ENCODE measurements at places on chromosomes 11 and 22.
A peak's percentile ranks its signal among the peaks of the same experiment; 100 is the strongest.

DNA sequence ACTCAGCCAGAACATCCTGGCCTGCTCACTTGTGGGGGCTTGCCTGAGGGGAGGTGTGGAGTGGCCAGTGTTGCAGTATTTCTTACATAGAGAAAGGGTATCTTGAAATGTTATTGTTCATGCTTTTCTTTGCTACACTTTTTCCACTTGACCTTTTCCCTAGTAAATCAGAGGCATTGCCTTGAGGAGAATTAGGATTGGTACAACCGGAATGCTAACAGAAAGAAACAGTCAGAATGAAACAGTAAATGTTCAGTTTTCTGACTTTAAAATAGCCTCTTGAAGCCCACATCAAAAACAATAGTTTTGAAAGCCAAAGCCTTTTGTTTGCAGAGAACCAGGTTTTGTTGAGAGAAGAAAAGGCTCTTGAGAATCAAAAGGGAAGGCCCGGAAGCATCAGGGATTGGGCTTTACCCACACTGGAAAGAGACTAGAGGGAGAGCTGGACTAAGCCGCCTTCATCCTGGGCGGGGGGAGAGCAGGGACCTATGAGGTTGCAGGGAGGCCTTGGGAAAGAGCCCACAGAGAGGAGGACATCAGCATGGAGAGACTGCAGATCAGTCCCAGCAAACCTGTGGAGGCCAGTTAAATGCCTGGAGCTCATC lies 12.4 kb downstream of the ADM start:
- DNase-seq: no peak

GRCh38 chr11:111082664-111083063 lies 162.9 kb upstream of the POU2AF2 start:
- DNase-seq: no peak

DNA sequence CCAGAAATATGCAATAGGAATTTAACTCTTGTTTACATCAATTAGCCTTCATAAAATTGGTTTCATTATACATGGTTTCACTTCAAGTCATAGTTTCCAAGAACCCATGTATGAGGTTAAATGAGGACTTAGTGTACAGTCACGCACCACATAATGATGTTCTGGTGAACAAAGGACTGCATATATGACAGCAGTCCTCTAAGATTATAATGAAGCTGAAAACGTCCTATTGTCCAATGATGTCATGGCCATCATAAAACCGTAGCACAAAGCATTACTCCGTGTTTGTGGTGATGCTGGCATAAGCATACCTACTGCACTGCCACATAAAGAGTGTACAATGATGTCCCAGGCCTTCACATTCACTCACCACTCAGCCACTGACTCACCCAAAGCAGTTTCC lies 31.1 kb downstream of the SMCO4 start:
- DNase-seq: no peak

- no peak for DNase-seq
Measured at GRCh38 chr11:34351051-34351450, 6.8 kb downstream of the ABTB2 start.

GRCh38 chr11:14773755-14774154 lies 118.3 kb downstream of the CYP2R1 start:
- DNase-seq: no peak

DNA sequence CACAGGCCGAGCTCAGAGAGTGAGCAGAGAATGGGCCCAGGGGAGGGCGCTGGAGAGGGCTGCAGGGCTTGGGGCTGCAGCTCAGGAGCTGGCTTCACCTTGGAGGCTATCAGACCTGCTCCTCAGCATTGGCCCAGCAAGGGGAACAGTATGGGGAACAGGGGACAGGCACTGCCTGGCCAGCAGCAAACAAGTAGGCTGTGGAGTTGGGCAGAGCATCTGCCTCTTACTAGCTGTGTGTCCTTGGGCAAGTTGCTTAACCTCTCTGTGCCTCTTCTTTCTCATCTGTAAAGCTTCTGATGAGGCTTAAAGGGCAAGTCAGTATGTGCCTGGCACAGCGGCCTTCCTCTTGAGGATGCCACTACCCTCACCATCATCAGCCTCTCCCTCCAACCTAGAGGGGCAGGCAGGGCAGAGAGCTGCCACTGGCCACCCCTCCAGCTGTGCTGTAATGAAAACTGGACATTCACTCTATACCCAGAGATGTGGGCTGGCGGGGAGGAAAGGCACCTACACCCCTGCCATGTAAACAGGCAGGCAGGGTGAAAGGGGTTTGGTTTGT lies 7.5 kb upstream of the CDKN1C start:
- no peak for DNase-seq

GRCh38 chr11:59102259-59102765 lies 4.7 kb upstream of the FAM111B start:
- DNase-seq: peak; percentile 31

DNA sequence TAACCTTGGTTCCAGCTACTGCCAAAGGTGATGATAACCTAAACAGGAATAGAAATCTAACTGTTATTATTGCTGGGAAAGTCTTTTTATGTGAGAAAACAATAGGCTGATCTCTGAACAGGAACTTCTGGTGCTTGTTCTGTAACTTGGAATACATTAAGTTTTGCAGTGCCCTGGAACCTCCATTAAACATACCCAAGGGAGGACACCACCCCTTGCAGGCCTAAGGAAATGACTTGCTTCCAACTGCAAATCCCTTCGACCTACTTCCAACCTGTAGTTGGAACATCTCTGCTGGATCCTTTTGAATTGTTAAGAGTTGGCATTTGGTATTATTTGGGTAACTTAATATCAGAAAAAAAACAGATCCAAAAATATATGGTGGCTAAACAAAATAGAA lies 188.4 kb upstream of the API5 start:
- DNase-seq: no peak

DNA sequence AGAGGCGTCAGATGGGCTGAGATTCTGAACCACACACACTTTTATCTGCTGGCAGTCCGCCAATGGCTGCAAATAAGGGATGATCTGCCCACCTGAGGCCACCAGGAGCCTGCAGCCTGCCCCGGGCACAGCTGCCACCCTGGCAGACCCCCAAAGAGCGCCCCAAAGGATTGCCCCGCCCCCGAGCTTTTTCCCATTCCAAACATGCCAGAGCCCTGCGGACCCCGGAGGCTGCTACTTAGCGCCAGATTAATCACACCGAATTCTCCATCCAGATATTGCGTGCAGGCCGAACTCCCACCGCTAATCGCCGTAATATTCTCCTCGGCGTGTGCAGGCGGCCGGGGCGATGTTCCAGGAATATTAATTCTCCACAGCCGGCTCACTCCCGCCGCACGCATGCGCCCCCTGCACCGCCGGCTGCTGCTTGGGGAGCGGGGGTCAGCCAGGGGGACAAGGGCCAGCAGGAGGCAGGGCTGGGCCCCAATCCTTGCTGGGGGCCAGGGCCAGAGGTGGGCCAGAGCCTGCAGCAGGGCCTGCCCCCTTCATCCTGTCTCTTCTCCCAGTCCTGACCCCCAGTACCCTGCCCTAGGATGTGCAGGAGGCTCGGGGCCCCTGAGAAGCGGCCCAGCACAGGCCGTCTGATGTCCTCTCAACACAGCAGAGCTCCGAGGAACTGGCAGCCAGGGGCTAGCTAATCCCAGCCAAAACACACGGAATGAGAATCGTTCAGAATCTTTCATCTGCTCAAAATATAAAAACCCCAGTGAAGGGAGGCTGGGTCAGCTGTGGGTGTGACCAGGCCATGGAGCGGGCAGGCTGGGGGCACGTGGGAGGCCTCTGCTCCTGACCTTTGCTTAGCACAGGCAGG lies 19.5 kb upstream of the TCF20 start:
- no peak for DNase-seq

- no peak for DNase-seq
Measured at GRCh38 chr11:66142370-66143263, 72.5 kb downstream of the PACS1 start.

DNA sequence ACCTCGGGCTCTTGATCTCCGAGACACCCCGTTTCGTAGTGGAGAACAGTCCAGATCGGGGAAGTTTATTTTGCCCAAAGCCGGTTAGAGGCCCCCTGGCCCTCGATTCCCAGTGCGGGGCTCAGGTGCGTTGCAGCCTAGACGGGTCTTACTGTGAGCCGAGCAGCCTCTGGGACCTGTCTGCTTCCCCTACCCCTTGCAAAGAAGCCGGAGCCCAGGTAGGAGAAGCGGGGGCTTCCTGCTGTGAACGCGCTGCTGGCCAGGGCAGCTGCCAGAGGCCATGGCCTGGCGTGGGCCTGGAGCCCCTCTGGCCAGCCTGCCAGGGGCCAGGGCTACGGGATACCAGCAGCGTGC lies 621 bp downstream of the TSPO start:
- DNase-seq: no peak

DNA sequence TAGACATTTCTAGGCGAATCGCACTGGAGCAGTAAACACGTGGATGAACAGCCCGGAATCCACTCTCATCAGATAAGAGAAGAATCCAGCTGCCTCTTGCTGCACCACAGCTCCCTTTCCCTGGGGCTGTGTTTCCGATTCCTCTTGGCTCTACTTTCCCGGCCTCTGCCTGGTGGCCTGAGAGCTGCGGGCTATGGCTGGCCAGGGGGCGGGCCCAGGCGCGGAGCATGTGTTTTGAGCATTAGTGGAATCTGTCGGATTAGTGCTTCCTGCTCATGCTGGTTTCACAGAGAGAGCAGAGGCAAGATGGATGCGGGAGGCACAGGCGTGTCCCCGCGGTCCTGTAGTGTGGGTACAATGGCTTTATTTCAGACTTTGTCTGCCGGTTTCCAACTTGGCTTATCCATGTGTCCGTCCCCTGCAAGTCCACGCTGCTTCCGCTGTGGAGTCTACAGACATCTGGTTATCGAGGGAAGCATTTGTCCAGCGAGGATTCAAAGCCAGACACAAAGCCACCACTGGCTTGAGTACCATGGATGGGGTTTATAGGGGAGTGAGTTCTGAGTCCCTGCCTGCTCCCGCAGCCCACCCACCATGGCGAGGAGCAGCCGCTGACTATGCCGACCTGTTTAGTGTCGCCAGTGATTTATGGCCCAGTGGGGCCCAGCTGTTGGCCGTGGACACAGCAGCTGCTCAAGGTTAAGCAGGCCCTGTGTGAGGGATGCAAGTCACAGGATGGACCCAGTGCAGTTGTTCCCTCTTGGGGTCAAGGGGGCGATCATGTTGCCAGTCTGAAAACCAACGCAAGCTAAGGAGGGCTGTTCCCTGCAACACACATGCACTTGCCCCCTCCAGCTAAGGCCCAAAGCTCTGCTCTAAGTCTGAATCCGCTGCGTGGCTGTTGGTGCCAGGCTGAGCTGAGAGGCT lies 43.3 kb upstream of the EP300 start:
- DNase-seq: no peak

GRCh38 chr11:27416568-27417176 lies 53.7 kb upstream of the CCDC34 start:
- no peak for DNase-seq

DNA sequence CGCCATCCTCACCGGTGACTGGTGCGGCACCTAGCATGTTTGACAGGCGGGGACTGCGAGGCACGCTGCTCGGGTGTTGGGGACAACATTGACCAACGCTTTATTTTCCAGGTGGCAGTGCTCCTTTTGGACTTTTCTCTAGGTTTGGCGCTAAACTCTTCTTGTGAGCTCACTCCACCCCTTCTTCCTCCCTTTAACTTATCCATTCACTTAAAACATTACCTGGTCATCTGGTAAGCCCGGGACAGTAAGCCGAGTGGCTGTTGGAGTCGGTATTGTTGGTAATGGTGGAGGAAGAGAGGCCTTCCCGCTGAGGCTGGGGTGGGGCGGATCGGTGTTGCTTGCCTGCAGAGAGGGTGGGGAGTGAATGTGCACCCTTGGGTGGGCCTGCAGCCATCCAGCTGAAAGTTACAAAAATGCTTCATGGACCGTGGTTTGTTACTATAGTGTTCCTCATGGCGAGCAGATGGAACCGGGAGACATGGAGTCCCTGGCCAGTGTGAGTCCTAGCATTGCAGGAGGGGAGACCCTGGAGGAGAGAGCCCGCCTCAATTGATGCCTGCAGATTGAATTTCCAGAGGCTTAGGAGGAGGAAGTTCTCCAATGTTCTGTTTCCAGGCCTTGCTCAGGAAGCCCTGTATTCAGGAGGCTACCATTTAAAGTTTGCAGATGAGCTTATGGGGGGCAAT lies 1.1 kb downstream of the NEAT1 start:
- no peak for DNase-seq

GRCh38 chr22:35445933-35446332 lies 46.0 kb downstream of the MCM5 start:
- no peak for DNase-seq

DNA sequence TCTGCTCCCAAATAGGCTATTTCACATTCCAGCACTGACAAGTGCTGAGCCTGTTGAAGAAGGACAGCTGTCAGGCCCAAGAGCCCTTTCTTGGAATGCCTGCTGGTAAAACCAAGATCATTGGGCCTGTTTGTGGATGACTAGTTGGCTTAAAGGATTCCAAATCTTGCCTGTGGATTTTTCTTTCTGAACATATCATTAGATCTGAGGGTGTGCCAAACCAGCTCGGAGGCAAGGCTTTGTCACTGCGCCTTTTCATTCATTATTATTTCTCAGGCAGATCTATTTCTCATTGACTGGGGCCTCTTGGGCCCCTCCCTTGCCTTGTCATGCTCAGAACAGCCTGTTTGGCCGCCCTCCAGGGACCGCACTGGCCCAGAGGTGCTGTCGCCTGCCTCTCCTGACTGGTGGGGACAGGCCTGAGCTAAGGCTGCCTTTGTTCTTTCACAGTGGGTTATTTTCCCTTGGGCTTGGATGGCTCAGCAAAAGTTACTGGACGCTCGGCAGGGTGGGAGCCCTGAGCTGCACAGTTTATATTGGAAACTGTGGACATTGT lies 222.7 kb upstream of the SESN3 start:
- no peak for DNase-seq

GRCh38 chr11:11865449-11865848 lies 23.7 kb downstream of the USP47 start:
- DNase-seq: no peak

DNA sequence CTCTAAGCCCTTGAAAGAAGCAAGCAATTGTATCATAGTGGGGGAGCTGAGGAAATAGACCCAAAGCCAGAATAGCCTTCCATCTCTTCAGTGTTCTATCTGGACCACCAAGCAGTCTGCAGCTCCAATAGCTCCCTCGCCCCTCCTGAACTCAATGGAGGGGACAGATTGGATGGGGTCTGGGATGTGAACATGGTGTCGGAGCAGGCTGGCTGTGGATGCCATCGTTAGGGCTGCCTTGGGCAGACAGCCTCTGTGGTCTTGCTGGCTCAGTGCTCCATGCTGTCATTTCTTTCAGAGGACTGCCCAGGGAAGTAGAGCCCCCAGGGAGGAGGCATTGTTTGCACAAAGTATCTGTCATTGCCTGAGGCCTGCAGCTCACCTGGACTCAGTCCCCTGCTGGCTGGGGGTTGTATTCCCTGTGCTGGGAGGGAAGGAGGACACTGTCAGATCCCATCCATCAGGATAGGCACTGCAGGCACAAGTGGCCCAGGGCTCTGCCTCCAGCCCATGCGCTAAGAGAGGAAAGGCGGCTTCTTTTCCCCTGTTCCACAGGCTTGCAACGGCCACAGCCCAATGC lies 537.7 kb downstream of the BUD13 start:
- DNase-seq: no peak

DNA sequence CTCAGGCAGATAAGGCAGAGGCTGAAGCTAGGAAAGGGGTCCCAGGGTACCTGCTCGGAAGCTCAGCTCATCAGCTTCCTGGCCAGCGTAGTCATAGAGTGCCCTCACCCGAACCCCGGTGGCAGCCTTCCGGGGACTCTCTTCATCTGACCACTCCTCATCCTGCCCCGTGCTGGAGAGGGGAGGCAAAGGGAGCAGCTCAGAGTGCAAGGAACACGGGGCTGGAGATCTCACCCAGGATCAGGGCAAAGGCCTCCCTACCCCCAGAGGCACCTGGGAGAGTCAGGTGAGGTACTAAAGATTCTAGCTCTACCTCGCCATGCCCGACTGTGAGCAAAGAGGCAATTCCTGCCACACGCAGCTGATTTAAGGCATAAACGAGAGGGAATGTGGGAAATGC lies 1.6 kb upstream of the ARFGAP2 start:
- no peak for DNase-seq

Measured in stimulated activated CD8-positive, alpha-beta memory T cell treated with anti-CD3 and anti-CD28 coated beads, Interleukin-7, amount 100 ng/mL, for 24 hours (primary cell).